ENCODE measurements at places on chromosomes 7 and 10.

GRCh38 chr7:45601816-45602540 is 27.8 kb downstream of the ADCY1 start:
- no peak for DNase-seq

DNA sequence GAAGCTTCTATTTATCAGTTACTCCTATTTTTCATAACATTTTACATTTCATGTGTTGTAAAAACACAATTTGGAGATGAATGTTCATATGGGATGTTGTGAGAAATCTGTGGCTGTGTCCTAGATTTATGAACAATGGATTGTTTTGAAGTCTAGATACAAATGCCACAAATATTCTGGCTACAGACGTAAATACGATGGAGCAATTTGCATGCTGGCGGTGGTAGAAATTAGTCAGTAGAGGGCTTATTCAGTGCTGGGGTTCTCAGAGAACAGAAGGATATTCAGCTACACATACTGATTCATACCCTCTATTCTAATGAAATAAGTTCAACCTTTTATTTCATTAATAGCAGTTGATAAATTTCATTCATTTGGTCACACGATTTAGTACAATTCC is 48.8 kb downstream of the PLPP4 start:
- DNase-seq, result no peak

GRCh38 chr7:24059775-24060174 is 224.2 kb upstream of the NPY start:
- no peak for DNase-seq

- no peak for DNase-seq
Measured at GRCh38 chr10:125595911-125596310, 87.1 kb downstream of the TEX36 start.

DNA sequence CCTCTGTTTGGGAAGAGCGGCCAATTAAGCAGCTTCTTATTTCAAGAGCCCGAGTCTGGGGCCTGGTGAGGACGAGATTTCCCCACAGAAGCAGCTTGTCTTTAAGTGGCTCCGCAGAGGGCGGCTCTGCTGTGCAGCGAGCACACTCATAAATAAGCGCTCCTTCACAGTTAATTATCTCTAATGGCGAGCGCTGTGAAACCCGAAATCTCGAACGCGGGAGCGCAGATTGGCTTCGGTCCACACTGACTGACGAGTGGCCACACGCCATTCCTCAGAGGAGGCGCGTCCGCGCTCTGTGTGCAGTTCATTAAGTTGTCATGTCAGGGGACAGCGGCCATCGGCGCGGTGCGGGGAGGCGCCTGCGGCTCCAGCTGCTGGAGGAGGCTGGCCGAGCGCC is 560.9 kb downstream of the DNAJB6 start:
- no peak for DNase-seq

- DNase-seq, result no peak
Measured at GRCh38 chr7:78326876-78327275, 528.3 kb downstream of the PHTF2 start.

GRCh38 chr7:44735403-44736165 is 13.1 kb upstream of the ZMIZ2 start:
- peak; percentile 22 for DNase-seq

DNA sequence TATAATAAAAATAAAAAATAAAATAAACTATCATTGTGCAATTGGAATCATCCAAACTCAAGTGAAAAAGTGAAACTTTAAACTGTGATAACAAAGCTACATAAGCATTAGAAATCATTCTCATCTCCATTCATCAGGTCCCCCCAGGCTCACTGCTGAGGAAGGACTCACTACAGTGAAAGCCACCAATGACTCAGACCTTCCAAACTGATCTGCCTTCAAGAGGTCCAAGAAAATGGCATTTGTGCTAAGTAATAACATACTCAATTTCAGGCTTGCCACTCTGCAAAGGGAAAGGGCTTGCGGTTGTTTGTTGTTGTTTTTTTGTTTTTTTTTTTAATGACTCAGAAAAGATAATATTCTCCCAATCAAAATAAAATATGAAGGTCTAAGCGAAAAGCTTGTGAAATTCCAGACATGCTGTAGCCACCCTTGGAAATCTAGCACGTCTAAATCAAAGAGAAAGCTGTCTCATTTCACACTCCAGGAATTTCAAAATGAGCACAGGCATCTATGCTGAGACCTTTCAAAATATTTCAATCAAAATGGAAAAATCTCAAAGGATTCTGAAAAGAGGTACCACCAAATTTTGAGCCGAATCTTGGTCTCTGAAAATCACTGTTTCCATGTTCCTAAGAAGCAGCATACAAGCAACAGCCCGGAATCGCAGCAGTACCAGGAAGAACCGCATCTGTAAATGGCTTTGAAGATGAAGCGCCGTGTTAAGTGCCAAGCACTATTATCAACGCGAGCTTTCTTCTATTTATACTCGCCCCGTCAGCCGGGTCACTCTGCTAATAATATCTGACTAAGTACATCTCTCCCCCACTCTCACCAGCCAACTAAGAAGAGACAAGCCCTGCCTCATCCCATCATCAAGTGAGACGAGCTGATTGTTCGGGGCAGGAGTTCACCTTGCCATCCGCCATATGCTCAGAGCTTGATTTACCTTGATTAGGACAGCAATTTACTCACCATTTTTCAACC is 13.5 kb downstream of the SFMBT2 start:
- DNase-seq, result no peak

DNA sequence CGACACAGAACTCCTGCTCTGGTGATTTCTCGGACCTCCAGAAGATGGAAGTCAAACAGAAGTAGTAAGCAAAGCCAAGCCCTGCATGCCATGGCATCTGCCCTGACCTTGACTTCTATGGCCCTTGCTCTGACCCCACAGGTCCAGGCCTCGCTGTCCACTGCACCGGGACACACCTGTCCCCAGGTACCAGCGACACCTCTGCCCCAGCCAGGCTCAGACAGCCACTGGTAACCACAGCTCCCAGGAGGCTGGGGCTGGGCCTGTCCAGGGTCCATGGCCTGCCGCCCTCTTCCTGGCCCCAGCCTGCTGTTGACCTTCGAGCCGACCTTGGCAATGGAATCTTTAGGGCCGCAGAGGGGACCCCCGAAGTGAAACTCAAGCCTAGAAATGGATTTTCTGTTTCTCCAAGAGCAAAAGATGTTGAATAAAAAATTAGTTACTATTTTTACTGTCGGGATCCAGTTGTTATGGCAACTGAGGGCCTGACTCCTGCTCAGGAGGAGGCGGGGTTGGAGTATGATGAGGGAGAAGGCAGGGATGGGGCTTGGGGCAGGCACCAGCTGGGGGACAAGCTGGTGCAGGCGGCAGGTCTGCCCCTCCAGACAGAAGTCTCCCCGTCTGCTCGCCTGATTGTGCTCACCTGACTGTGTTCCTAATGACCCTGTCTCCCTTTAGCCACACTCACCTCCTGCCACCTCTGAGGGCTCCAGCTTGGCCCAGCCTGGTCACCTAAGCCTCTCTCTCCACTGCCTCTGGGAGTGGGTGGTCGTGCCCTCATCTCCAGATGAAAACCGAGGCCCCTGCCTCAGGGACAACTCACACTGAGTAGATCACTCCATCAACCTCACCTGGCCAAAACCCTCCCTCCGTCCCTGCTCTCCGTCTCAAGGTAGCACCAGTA is 4.1 kb upstream of the MMD2 start:
- no peak for DNase-seq

DNA sequence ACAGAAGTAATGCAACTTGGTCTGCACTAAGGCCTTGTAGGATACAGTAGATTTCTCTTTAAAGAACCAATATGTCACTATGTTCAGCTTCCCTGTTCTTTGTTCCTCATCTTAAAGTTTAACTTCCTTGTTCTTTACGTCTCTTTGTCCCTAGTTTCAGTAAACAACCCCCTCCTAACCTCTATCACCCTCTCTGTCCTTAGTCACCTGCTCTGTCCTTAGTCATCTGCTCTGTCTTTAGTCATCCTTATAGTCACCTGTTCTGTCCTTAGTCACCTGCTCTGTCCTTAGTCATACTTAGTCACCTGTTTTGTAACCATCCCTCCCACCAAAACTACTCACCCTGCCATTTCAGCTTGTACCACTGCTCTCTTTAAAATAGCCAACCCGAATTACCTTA is 144.6 kb upstream of the TMEM106B start:
- no peak for DNase-seq

- no peak for DNase-seq
Measured at GRCh38 chr7:70392256-70392876, 739.6 kb upstream of the GALNT17 start.

GRCh38 chr10:125781374-125781773 is 5.8 kb upstream of the MMP21 start:
- DNase-seq, result no peak

- DNase-seq, result no peak
Measured at GRCh38 chr10:94443549-94443948, 41.2 kb downstream of the TBC1D12 start.

- DNase-seq, result no peak
Measured at GRCh38 chr10:86968271-86968993, at the start of gene ADIRF. TSS of gene ADIRF (plus strand) at chr10:86968482. CDS start at chr10:86968545, 63 bp downstream.

GRCh38 chr7:29154076-29154475 is 7.7 kb upstream of the CPVL start:
- no peak for DNase-seq

GRCh38 chr7:42022056-42022455 is 215.0 kb downstream of the GLI3 start:
- no peak for DNase-seq

DNA sequence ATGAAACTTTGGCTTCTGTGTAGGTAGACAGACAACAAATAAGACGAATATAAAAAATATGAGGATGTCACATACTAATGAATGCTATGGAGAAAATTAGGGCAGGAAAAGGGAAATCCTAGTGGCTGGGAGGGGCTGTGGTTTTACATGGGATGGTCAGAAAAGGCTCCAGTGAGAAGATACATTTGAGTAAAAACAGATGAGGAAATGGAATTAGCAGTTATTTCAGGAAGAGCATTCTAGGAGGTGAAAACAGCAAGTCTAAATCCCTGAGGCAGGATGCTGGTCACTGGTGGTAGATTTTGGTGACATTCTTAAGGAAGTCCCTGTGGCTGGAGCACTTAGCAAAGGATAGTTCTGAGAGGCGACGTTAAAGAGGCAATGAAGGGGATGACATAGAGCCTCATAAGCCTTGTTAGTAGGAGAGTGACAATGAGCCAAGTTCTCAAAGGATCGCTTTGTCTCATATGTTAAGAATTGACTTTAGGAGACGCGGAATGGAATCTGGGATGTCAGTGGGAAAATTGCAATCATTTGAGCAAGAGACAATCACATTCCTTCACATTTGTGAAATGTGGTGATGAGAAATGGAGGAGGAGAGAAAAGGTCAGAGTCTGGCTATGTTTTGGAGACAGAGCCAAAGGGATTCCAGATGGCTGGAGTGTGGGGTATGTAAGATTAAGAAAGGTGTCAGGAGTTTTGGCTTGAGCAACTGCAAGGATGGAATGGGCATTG is 384.7 kb upstream of the FZD8 start:
- DNase-seq, result no peak

DNA sequence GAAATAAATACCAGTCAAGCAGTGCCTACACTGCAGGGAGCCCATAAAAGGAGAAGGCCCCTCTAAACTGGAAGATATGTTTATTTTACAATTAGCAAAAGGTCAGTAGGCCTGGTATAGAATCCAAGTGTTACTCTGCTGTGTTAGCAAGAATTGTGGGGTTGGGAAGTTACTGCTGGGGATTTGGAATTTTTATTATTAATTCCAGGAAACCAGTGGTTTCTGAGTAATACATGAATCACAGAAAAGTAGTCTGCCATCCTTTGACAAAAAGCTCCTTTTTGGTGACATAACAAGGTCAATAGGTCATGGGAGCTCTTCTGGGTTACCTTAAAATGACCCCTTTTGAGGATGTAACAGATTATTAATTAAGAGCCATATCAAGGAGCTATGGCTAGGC is 67.4 kb downstream of the ZNF92 start:
- no peak for DNase-seq

GRCh38 chr7:120925392-120925791 is 25.2 kb upstream of the ING3 start:
- DNase-seq, result no peak

DNA sequence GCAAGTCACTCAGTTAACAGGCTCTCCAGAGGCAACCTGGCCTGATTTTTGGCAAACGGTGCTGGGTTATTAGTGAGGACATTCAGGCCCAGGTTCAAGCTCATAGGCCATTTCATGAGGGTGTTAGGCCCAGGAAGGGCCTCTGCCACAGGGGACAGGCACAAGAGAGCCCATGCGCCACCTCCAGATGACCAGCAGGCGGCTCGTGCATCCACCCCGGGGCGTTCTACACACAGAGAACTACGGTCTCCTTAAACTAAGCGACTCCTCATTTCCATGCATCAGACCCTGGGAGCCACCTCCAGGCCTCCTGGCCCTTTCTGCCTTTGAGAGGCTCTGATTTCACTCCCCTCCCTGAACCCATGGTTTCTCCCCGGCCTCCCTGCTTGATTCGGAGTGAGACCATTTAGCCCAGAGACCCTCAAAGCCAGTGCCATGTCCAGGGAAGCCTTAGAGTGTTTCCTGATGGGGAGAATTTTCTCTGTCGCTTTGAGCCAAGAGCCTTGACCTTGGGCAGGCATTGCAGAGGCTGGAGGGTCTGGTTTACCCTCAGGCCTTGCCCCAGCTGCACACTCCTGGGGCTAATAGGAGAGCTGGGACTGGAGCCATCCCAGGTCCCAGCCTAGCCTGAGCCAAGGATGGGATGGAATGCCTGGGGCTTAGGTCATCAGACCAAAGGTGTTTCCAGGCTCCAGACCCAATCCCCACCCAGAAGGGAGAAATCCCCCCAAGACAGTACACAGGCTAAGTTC is 188.0 kb downstream of the GRID1 start:
- DNase-seq, result no peak

- no peak for DNase-seq
Measured at GRCh38 chr10:105656856-105657255, 1015.8 kb downstream of the SORCS3 start.

- no peak for DNase-seq
Measured at GRCh38 chr7:114832906-114833595, 88.8 kb upstream of the MDFIC start.

DNA sequence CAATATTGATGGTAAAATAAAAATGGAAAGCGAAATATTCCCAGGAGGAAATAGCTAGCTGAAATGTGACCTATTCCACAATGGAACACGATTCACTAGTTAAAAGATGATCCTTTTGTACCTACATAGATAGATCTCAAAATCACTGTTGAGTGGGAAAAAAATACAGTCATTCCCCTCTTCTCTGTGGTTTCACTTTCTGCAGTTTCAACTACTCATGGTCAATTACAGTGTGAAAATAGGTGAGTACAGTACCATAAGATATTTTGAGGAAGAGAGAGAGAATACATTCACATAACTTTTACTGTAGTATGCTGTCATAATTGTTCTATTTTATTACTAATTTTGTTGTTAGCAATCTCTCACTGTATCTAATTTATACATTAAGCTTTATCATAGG is 56.0 kb upstream of the COL13A1 start:
- no peak for DNase-seq

GRCh38 chr10:97081621-97082235 is 104.0 kb downstream of the SLIT1 start:
- DNase-seq, result peak; percentile 45

DNA sequence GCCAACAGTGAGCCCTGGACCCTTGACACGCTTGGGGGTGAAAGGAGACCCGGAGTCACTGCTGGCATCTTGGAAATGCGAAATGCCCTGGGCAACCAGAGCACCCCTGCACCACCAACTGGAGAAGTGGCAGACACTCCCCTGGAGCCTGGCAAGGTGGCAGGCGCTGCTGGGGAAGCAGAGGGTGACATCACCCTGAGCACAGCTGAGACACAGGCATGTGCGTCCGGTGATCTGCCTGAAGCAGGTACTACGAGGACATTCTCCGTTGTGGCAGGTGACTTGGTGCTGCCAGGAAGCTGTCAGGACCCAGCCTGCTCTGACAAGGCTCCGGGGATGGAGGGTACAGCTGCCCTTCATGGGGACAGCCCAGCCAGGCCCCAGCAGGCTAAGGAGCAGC is 98.5 kb downstream of the TACC2 start:
- no peak for DNase-seq

Data from stimulated activated CD4-positive, alpha-beta T cell treated with anti-CD3 and anti-CD28 coated beads, Interleukin-12 subunit alpha, Interleukin-12 subunit beta, amount 100 ng/mL, for 48 hours (primary cell).